ENCODE measurements at places on chromosomes 3 and 15.

DNA sequence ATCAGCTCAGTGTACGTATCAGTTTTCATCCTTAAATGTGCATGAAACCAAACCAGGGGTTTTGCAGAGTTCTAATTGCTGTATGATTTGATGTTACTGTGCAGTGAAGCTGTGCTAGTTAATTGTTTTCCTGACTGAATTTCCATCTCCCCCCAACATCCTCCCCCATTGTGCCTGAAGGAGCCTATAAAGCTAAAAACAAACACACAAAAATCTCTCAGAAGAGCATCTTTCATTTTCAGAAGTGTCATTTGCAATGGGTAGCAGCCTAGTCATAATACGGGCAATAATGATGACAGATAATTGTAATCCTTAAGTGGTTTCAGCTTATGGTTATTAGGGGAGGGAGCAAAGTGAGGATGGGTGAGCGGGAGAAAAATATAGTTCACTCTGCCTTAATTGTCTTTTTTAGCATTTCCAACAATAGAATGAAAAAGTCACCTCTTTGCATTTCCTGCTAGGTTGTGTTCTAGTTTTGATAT lies 207.9 kb upstream of the TBL1XR1 start:
- no peak for DNase-seq

DNA sequence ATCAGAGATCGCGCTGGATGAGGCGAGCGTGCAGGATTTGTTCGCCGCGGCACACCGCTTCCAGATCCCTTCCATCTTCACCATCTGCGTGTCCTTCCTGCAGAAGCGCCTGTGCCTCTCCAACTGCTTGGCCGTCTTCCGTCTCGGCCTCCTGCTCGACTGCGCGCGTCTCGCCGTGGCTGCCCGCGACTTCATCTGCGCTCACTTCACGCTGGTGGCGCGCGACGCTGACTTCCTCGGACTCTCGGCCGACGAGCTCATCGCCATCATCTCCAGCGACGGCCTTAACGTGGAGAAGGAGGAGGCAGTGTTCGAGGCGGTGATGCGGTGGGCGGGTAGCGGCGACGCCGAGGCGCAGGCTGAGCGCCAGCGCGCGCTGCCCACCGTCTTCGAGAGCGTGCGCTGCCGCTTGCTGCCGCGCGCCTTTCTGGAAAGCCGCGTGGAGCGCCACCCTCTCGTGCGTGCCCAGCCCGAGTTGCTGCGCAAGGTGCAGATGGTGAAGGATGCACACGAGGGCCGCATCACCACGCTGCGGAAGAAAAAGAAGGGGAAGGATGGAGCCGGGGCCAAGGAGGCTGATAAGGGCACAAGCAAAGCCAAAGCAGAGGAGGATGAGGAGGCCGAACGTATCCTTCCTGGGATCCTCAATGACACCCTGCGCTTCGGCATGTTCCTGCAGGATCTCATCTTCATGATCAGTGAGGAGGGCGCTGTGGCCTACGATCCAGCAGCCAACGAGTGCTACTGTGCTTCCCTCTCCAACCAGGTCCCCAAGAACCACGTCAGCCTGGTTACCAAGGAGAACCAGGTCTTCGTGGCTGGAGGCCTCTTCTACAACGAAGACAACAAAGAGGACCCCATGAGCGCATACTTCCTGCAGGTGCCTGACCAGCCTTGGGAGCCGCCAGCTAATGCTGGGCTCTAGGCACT lies 819 bp downstream of the KLHL40 start:
- DNase-seq: no peak

DNA sequence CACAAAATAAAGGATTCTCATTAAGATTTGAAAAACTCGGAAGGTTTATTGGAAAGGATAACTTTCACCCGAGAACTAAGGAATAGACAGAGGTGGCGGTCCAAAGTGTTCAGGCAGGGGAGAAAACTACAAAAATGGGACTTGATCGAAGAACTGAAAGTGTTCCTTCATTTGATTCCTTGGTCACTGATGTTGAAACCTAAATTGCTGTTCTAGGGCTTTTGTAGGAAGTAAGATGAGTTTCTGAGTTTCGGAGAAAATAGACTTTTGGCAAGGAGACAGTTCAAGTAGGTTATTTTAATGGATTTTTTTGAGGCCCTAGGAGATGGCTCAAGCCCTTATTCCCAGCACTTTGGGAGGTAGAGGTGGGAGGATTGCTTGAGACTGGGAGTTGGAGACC lies 1.4 kb downstream of the TRIP4 start:
- no peak for DNase-seq

DNA sequence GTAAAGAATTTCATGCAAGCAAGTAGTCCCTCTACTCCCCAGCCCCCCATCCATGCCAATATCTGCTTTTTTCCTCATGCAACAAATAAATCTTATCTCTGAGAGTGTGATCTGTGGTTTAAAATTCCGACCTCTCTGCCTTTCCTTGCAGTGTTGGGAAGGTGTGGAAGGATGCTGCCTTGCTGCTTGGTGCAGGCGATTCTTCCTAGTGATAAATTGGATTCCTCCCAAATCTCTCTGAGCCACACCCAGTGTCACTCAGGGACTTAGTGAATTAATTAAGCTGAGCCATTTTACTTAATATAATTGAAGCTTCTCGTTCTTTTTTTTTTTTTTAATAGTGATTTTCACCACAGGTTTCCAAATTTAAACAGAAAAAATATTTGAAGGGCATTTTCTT lies 3.4 kb downstream of the GAP43 start:
- DNase-seq: no peak

GRCh38 chr15:57496946-57497869 lies 94.5 kb upstream of the MYZAP start:
- DNase-seq: no peak

- DNase-seq: no peak
Observed at GRCh38 chr15:76968306-76968705, 26.6 kb upstream of the PSTPIP1 start.

DNA sequence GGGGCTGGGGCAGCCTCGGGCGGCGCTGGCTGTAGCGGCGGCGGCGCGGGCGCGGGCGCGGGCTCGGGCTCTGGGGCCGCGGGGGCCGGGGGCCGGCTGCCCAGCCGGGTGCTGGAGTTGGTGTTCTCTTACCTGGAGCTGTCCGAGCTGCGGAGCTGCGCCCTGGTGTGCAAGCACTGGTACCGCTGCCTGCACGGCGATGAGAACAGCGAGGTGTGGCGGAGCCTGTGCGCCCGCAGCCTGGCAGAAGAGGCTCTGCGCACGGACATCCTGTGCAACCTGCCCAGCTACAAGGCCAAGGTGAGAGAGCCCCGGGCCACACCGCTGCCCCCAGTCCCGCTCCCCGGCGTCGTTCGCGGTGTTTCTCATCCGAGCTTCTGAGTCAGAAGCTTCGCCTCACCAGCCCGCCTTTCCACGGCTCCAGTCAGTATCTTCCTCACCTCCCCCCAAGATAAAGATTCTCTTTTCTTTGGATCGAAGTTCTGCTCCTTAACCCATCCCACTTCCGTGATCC lies 600 bp downstream of the FBXO45 start:
- peak; percentile 43 for DNase-seq

DNA sequence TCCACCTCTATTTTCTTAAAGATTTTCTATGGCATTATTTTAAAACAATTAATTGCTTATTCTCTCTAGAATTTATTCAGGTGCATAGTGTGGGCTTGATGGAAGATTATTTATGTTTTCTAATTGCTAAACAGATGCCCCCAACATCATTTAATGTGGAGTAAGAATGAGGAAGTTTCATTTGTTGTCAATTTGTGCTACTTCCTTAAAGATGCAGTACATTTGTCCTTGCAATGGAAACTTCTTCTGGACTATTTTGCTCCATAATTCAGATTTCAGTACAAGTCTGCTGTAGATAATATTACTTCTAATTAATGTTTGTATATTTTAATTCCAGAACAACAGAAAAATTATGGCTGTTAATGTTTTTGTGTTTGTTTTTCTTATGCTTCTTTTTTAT lies 104.8 kb downstream of the TGFBR2 start:
- no peak for DNase-seq

DNA sequence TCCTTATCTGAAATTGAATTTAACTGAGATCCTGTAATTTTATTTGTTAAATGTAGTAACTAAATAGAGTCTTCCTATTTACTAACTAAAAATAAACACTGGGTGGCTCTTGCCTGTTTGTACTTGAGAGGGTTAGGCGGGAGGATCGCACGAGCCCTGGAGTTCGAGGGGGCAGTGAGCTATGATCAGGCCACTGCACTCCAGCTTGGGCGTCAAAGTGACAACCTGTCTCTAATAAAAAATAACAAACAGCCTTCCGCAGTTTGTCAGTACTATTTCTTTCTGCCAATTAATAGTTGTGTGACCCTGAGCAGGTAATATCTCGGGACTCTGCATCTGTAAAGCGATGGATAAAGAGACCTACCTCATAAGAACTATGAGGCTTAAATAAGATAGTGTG lies 768 bp upstream of the PDE12 start:
- no peak for DNase-seq

- DNase-seq: no peak
Observed at GRCh38 chr3:152245498-152246170, 23.1 kb upstream of the MBNL1 start.

GRCh38 chr3:189041482-189042090 lies 130.2 kb upstream of the TPRG1 start:
- DNase-seq: peak; percentile 15

GRCh38 chr3:56154297-56154696 lies 314.0 kb downstream of the ERC2 start:
- no peak for DNase-seq

DNA sequence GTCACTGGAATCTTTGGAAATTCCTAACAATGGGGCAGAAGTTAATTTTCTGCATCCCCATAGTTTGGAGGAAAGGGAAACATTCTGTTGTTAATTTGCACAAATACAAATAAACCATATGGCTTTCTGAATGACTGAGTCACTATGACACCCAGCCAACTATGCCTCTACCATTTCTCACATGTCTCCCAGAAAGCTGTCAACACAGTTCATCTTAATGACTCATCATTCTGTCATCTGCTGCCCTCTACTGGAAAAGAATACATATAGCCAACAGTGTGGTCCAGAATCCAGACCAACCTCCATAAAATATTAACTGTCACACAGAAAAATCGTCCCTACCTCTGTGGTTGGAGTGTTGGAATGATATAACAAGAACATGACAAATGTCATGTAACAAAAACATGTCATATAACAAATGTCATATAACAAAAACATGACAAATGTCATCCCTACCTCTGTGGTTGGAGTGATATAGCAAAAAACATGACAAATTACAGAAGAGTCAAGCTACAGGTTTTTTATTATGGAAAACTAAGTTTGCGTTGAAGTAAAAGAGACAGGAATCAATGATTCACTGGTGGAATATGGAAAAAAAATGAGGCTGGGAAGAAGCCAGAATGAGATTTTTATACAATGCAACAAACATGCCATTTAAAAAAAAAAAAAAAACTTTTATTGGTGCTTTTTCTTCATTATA lies 47.7 kb upstream of the GYG1 start:
- peak; percentile 23 for DNase-seq

- no peak for DNase-seq
Observed at GRCh38 chr15:90945091-90945490, 9.6 kb upstream of the RCCD1 start.

GRCh38 chr3:116474801-116475200 lies 29.5 kb upstream of the LSAMP start:
- DNase-seq: no peak

DNA sequence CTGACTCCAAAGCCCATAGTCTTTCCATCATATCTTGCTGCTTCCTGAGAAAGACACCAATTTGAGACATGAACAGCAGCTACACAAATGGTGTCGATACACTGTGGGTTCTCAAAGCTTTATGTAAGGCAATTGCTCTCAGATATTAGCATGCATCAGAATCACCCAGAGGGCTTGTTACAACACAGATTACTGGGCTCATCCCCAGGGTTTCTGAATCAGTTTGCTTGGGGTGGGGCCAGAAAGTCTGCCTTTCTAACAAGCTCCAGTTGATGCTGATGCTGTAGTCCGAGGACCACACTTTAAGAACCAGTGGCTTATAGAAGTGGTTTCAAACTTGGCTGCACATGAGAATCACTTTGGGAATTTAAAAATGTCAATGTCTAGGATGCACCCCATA lies 86.5 kb downstream of the SEMA6D start:
- no peak for DNase-seq

GRCh38 chr3:19488939-19489338 lies 340.6 kb downstream of the KCNH8 start:
- DNase-seq: no peak

- DNase-seq: no peak
Observed at GRCh38 chr3:32815841-32816438, 1.9 kb upstream of the TRIM71 start.

All from GM12892 (cell line).